ENCODE measurements at places on chromosomes 5 and 9.

- DNase-seq = no peak
Observed at GRCh38 chr9:130541533-130541932, 37.8 kb upstream of the FUBP3 start.

- peak; percentile 11 for DNase-seq
Observed at GRCh38 chr9:114303571-114303970, 19.3 kb upstream of the ORM1 start.

- no peak for DNase-seq
Observed at GRCh38 chr5:38403877-38404635, 145.7 kb downstream of the EGFLAM start.

DNA sequence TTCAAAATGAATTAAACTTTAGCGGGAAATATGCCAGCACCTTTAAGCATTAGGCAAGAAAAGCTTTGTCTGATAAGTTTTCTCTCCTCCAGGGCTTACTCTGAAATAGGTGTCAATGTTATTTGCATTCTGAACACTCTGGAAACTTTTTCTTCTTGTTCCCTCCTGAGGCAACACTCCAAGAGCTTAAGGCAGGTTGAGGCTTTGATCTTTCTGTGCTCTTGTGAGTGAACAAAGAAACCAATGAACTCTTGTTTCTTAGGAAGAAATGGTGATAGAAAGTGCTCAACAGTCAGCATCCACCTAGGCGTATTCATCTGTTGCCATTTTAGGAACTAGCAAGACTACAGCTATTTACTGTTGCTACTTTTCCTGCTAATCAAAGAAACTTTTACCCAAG lies 259.8 kb downstream of the NFIB start:
- DNase-seq = no peak

- no peak for DNase-seq
Observed at GRCh38 chr9:116286297-116286696, 132.7 kb downstream of the PAPPA start.

DNA sequence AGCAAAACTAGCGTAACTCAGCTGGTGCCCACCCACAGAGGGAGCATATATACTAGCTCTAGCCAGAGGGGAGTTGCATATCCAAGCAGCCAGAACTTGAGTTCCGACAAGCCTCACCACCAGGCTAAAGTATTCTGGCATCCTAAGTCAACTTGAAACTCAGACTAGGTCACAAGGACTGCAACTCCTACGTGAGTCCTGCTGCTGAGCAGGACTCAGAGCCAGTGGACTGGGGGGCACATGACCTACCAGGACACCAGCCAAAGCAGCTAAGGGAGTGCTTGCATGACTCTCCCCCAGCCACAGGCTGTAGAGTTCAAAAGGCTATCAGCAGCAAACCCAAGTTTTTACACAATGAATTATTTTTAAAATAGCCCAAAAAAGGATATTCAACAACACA lies 26.1 kb downstream of the SPDL1 start:
- no peak for DNase-seq

GRCh38 chr9:137691646-137692351 lies 73.0 kb downstream of the EHMT1 start:
- peak; percentile 81 for DNase-seq

DNA sequence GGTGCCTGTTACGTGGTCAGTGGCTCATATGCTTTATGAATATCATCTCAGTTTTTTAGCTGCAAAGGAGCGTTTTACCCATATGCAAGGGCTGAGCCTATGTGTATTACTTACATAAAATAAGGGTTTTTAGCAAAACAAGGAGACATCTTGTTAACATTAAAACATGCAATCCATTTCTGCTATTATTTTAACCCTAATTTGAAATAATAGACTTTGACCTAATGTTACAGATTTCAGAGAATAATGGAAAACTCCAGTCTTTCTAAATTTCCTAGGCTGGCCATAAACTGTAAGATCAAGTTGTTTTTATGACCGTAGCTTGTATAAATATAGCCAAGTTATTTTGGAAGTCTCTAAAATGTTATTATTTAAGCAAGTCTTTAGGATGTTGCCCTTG lies 121.1 kb upstream of the SEMA6A start:
- no peak for DNase-seq

DNA sequence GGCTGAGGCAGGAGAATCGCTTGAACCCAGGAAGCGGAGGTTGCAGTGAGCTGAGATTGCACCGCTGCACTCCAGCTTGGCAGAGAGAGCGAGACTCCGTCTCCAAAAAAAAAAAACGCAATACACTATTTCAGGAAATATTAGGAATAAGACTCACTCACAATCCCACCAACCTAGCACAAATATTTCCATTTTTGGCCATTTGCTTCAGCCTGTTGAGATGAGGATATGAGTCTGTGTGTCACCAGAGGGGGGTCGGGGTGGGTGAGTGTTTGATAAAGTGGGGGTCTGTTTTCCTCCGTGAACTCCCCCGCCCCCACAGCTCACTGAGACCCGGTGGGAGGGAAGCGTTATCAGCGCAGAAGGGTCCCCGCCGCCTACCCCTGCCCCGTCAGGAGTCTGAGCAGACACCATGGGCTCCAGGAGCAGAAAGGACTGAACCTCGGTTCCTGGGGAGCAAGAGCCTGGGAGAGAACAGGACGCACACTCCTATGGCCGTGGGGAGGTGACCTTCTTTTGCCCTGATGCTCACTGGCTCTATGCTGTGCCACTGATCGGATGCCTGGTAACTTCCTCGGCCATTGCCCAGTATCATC lies 153.8 kb upstream of the PHYKPL start:
- peak; percentile 67 for DNase-seq

GRCh38 chr9:81682797-81683196 lies 6.5 kb downstream of the TLE1 start:
- DNase-seq = no peak

DNA sequence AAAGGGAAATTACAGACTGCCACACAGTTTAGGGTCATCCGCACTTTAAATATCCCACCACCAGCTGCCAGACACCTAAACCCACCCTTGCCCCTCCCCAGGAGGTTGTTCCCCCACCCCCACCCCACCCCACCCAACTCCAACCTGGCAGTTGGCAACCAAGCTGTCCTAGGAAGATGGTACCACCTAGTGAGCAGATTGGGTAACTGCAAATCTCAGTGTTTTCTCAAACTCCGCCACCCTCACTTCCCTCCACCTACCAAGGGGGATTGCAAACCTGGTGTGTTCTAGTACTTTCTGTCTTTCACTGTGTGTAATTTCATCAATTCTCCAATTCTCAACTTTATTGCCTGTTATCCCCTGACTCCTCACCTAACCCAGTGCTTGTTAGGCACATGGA lies 323.8 kb upstream of the IRX2 start:
- DNase-seq = no peak

DNA sequence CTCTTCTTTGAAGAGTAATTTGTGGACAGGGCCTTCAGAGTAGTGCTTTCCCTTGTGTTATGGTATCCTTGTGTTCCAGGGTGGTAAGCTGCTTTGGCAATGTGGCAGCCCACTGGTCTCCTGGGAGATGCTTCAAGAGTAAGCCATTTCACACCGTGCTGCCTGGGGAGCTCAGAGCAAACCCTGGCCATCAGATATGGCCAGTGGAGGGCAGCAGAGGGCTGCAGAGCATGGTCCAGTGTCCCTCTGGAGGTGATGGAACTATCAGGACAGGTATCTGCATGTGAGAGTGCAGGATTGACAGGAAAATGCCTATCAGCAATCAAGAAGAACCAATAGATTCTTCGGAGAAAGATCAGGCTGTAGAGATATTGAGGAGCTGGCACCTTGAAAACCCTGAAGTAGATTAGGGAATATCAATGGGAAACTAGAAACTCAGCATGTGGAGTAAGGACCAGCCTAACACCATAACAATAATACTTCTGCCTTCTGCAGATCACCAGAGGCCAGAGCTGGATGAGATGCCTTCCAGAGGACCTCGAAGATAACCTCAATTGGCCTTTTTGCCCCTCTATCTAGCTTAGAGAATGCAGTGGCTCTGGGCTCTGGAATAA lies 90.8 kb downstream of the PLPPR1 start:
- no peak for DNase-seq

DNA sequence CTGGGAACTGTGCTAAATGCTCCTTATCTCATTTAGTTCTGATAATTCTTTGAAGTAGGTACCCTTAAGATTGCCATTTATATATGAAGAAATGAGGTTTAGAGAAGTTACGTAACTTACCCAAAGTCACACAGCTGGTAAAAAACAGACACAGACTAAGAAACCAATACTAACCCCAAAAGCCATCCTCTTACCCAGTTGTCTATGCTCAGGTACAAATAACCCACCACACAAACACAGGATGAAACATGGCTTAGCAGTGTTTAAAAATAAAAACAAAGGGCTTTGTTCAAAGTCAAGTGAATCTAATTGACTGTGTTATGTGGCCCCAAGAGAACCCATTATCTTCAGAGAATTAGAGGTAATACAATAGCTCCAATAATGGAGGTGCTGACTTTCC lies 37.0 kb upstream of the IL7R start:
- no peak for DNase-seq

DNA sequence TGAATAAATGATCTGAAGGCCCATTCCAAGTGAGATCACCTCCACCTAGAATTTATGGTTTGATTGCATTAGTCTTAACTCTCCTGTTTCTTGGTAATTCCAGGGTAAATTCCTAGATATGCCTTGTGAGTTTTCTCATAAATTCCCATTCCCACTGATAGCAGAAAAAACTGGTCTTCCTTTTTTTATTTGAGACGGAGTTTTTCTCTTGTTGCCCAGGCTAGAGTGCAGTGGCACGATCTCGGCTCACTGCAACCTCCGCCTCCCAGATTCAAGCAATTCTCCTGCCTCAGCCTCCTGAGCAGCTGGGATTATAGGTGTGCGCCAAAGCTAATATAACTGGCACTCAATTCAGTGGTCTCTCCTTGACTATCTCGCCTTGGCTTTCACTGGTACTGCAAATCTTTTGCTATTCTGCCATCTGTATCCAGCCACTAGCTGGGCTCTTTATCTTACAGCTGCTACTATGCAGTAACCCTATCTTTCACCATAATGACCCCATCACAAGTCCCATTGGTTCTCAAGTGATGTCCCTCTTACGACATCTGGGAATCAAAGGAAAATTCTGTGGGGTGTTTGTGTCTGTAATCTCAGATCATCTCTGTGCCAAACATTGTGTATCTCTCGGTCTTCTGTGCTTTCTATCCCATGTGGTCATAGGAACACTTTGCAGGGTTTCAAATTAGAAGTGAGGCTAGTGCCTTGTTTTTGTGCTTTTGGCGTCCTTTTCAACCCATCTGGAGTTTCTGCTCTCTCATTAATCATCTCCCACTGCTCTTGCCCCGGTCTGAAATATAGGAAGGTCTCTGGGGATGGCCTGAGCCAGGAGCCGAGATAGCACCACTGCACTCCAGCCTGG lies 14.4 kb downstream of the HNRNPK start:
- no peak for DNase-seq

- no peak for DNase-seq
Observed at GRCh38 chr5:137833463-137833862, 34.2 kb upstream of the MYOT start.

DNA sequence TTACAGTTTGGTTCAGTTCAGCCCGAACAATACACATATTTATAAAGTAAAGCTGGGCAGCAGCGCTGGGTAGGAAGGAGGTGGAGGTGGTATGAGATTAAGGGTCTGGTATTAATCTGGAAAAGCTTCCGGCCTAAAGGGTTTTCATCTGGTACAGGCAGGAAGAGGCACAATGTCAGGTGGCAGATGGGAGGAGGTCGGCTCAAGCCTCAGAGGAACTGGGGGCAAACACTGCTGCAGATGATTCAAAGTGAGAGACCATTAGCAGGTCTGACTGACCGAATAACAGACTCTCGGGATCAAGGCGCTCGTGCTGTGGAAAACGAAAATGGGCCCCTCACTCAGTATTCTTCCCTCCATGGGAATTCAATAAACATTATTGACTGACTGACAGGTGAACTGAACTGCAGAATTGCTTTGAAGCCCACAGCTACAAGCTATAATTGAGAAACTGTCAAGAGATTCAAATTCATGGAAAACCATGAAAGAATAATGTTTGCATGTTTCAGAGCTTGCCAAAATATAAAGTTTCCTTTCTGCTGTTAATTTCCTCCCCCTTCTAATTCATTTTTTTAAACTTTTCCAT lies 75.3 kb downstream of the TMEM167A start:
- DNase-seq = no peak

GRCh38 chr9:14311956-14312685 lies 1.8 kb downstream of the NFIB start:
- DNase-seq = no peak

Measured in posterior vena cava (tissue), 2 donors.